ENCODE measurements at places on chromosomes 7 and 10.

- DNase-seq, result no peak
Observed at GRCh38 chr7:50409856-50410745, 40.0 kb downstream of the FIGNL1 start.

DNA sequence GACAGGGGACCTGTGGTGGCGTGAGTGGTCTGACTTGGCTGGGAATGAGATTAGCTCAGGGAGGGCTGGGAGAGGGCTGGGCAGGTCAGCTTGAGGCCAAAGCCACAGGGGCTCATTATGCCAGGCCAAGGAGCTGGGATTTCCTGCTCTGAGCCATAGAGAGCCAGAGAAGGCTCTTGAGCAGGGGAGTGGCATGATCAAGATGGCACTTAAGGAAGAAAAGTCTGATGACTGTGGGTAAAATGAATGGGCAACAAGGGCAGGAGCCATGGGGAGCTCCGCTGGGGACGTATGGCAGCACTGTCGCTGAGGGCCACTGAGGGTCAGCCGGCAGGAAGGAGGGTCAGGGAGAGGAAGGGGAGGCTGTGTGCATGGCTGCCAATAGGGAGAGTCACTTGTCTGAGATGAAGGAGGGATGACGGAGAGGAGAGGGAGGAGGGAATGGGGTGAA is 5.8 kb downstream of the ANTXRL start:
- DNase-seq, result no peak

DNA sequence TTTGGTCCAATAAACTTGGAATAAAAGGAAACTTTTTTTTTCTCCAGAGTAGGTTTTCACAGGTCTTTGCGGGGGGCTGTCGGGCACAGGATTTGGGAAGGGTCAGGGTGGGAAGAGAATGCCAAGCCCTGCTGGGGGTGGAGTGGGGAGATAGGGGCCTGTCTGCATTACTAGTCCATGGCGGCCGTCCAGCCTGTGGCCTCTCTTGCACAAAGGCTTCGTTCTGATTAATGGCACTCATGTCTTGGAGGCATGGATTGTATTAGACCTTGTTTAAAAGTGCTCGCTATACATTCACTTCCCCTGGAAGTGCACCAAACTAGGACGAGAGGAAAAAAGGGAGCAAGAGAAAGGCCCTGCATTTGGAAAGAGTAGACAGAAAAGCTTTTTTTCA is 37.2 kb downstream of the LRMDA start:
- DNase-seq, result no peak

- DNase-seq, result no peak
Observed at GRCh38 chr7:36210291-36210922, 57.4 kb downstream of the EEPD1 start.

- no peak for DNase-seq
Observed at GRCh38 chr10:133009218-133009950, 67.0 kb upstream of the CFAP46 start.

DNA sequence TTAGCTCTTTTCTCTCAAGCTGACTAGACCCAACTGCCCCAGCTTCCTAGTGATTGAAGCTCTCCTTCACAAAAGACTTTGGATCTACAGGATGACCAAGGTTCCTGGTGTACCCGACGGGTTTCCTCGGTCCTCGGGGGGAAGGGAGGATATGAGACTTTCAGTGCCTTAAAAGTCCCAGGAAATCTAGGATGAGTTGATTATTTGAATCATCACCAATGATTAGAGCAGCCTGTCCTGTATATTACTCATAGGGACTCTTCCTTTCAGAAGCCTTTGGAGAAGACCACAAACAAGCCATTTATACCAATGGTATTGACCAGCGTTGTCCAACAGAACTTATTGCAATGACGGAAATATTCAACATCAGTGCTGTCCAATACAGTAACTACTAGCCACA is 6.1 kb upstream of the ACTA2 start:
- no peak for DNase-seq

Data from substantia nigra (tissue), 51 donors.